KG1 (cell line): ENCODE measurements at places on chromosomes 4 and X.

- DNase-seq = no peak
Observed at GRCh38 chr4:89998469-89999011, 103.9 kb downstream of the MMRN1 start.

- no peak for DNase-seq
Observed at GRCh38 chr4:157222771-157223160, 2.2 kb downstream of the GRIA2 start.

DNA sequence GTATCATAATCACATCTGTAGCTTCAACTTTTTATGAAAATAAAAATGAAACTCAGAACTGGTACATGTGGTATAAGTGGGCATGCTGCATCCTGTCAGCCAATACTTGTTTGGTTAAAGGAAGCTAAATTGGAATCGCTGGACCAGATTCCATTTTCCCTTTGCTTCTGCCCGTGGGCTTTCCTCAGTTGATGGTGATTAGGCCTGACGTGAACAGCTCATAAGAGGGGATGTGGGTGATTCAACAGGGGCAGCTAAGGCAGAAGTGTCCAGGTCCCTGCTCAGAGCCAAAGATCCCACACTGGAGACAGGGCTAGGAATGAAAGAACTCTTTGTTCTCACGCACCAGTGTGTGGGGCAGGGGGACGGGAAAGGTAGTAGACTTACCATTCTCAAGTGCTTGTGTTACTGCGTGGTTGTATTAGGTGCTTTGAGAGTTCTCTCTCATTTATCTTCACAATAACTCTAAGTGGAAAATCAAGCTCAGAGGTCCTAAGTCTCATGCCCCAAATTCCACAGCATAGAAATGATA is 63.2 kb upstream of the GUCY1A1 start:
- no peak for DNase-seq

- DNase-seq = no peak
Observed at GRCh38 chrX:43328358-43328946, 327.6 kb upstream of the MAOA start.

GRCh38 chr4:72312032-72312650 is 256.9 kb downstream of the ADAMTS3 start:
- DNase-seq = no peak

- no peak for DNase-seq
Observed at GRCh38 chrX:143296521-143296920, 220.8 kb downstream of the SPANXN3 start.

GRCh38 chr4:88028946-88029345 is 21.5 kb downstream of the PKD2 start:
- DNase-seq = no peak

DNA sequence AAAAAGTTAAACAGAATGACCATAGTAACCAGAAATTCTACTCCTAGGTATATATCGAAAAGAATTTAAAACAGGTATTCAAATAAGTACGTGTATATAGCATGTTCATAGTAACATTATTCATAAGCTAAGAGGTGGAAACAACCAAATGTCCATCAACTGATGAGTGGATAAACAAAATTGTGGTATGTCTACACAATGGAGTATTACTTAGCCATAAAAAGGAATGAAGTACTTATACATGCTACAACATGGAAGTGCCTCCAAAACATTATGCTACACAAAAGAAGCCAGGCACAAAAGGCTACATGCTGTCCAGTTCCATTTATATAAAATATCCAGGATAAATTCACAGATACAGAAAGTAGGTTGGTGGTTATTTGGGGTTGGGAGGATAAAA is 76.5 kb downstream of the CD99L2 start:
- no peak for DNase-seq

DNA sequence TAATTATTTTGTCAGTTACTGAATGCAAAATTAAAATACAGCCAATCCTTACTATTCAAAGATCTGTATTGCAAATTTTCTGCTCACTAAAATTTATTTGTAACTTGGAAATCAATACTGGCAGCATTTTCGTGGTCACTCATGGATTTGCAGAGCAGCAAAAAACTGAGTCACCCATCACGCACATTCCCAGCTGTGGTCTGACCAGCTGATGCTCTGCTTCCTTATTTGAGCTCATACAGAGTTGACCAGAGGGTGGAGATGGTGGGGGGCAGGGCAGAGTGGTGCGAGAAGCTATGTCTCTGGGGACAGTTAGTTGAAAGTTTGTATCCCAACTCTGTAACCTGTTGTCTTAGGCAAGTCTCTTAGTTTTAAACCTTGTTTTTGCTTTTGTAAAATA is 214.8 kb downstream of the SPCS3 start:
- no peak for DNase-seq

GRCh38 chr4:45442466-45442865 is 681.4 kb downstream of the GABRG1 start:
- no peak for DNase-seq
